ENCODE measurements at places on chromosomes 13 and 19.
A peak's percentile ranks its signal among the peaks of the same experiment; 100 is the strongest.

DNA sequence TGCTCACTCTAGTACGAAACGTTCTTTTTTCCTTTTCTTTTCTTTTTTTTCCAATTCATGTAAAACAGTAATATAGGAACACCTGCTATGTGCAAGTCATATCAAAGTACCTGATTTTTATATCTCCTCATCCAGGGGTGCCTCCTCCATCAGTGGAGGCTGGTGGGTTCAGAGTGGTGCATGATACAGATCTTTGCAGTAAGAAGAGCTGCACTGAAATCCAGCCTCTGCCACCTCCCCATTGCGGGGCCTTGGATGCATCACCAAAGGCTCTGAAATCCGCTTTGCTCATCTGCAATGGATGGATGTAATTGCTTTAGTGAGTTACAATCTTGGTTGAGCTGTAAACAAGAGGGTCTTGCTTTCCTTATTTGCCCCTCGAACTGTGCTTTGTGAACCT, 38.3 kb downstream of the GPR12 start:
- DNase-seq, result no peak

GRCh38 chr13:110006304-110006703, 219.9 kb upstream of the IRS2 start:
- peak; percentile 57 for DNase-seq

- DNase-seq, result peak; percentile 65
Observed at GRCh38 chr19:43700395-43701000, 15.4 kb upstream of the IRGC start.

- DNase-seq, result no peak
Observed at GRCh38 chr19:45800070-45800553, 7.5 kb upstream of the DMWD start.

DNA sequence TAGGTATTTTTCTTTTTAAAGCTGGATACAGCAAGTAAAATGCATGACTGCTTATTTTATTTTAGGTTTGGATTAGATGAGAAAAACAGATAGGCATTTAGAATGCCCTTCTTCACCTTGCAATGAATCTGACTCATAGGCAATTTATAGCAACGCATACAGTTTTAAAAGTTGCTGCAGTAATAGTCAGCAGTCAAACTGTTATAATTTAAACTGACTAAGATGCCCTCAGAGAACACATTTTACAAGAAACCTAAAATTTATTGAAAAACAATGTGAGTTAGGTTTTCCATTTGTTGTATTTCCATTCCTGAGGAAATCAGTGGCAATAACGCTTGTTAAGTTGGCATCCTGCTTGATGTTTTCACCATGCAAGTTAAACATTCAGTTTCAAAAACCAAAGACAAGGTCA, 1128.2 kb upstream of the PCDH9 start:
- DNase-seq, result no peak

DNA sequence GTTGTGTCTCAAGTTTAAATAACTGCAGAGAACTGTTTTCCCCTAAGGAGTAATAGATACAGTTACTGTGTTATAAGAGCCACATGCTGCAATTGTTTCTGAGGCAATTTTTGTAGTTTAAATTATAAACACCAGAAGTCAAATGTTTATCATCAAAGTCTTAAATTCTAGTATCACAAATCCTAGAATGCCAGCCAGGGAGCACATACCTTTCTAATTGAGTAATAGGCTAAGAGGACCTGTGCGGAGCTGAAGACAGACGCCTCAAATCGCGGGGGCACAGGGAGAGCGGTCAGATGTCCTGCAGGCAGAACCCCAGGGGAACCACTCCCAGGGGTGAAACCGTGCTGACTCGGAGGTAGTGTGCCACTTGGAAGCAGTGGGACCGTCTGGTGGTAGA, 65.2 kb upstream of the TNFRSF19 start:
- no peak for DNase-seq

DNA sequence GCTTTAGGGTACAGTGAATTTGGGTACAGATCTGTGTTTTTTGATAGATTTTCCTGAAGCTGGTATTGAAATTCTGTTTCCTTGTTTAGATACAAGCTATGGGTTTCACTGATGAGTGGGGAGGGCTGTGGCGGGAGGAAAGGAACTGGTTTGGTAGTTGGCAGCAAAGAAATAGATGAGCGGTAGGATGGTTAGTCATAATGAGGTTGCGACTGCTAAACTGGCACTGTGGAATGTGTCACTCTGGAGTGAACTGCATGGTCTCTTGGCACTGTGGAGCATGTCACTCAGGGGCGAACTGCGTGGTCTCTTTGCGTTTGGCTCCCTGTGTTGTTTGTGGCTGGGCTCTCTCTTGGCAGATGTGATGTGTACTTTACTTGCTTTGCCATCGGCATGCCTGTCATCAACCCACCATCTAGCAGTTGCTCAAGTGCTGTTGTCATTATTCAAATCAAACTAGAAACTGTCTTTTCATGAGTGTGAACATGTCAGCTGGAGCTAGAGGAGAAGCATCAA, 82.1 kb downstream of the ATP8A2 start:
- no peak for DNase-seq

- no peak for DNase-seq
Observed at GRCh38 chr13:31722673-31723072, 16.7 kb upstream of the RXFP2 start.

DNA sequence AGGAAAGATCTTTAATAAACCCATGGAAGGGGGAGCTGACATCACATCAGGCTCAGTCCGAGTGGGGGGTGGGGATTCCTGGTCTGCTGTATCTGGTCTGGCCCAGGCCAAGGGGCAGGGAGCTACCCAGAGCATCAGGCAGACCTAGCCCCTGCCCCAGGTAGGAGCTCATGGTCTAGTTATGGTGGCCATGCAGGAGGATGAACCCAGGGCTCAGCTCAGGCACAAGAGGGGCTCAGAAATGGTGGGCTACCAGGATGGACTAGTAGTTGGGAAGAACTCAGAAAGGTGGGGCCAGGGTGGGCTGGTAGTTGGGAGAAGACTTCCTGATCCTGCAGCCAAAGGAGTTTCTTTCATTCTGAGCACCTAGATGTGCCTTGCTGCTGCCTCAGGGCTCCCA, 14.3 kb downstream of the VSTM2B start:
- no peak for DNase-seq

- no peak for DNase-seq
Observed at GRCh38 chr19:3537101-3537437, 1.9 kb upstream of the TEKTIP1 start.

DNA sequence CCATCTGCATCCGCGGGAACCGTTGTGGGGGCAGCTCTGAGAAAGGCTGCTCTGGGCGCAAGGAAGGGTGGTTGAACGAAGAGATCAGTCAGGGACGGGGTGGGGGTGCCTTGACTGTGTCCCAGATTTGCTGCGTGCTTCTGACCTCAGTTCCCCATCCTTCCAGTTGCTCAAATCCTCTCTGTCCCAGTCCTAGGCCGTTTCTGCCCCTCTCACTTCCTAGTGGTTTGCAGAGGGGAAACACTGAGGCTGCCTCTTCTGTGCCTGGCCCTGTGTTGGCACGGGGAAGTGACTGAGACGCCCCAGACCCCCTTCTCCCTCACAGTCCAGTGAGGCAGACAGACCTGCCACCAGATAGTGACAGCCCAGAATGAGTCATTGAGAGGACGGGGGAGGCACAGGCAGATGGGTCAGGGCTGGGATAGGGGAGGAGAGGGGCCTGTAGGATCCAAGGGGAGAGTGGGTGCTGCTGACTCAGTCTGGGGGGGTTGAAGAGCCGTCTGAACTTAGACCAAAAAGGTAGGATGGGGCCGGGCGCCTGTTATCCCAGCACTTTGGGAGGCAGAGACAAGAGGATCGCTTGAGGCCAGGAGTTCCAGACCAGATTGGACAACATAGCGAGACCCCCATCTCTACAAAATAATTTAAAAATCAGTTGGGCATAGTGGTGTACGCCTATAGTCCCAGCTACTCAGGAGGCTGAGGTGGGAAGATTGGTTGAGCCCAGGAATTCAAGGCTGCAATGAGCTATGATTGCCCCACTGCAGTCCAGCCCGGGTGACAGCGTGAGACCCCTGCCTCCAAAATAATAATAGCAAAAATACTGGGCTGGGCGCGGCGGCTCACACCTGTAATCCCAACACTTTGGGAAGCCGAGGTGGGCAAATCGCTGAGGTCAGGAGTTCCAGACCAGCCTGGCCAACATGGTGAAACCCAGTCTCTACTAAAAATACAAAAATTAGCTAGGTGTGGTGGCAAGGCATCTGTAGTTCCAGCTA, 26.5 kb downstream of the NUMBL start:
- DNase-seq, result no peak

DNA sequence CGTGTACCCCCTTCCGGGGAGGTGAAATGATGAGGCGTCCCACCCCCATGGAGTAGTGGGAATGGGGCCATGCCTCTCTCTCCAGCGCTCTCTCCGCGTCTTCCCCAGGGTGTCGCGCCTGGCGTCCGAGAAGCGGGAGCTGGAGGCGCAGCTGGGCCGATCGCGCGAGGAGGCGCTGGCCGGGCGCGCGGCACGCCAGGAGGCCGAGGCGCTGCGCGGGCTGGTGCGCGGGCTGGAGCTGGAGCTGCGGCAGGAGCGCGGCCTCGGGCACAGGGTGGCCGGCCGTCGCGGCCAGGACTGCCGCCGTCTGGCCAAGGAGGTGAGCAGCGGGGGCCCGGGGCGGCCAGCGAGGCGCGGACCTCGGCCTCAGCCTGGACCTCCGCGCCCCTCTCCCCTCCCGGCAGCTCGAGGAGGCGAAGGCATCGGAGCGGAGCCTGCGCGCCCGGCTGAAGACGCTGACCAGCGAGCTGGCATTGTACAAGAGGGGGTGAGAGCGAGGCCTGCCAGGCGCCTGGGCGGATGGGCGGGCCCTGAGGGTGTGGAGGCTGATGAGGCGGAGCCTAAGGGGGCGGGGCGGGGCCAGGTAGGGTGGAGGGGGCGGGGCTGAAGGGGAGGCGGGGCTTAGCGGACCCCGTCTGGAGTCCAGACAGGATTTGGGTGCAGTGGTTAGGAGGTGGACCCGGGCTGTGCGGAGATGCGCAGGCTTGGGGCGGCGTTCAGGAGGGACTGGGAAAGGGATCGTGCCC, 7.7 kb downstream of the PGLYRP1 start:
- no peak for DNase-seq

- no peak for DNase-seq
Observed at GRCh38 chr13:78777976-78778375, 119.0 kb upstream of the OBI1 start.

GRCh38 chr19:19460761-19461265, 54.5 kb downstream of the TSSK6 start:
- DNase-seq, result no peak

DNA sequence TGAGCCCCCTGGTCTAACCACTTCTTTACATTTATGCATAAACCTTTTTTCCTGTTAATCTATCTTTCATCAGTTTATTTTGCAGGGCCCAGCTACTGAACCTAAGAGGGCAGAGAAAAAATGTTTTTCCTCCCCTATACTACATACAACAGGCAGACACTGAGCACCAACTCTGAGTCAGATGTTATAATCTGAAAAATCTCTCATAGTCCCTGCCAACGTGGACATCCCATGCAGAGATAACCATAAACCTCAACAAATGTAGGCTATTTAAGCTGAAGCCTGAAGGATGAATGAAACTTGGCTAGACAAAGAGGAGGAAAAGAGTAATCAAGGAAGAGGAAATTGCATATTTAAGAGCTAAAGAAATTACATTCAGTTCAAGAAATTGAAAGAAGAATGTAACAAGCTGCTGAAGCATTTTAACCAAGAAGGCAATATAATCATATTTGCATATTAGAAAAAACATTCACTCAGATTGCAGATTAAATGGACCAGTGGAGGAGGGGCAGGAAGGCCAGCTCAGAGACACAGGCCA, 2.6 kb downstream of the NEK3 start:
- no peak for DNase-seq

DNA sequence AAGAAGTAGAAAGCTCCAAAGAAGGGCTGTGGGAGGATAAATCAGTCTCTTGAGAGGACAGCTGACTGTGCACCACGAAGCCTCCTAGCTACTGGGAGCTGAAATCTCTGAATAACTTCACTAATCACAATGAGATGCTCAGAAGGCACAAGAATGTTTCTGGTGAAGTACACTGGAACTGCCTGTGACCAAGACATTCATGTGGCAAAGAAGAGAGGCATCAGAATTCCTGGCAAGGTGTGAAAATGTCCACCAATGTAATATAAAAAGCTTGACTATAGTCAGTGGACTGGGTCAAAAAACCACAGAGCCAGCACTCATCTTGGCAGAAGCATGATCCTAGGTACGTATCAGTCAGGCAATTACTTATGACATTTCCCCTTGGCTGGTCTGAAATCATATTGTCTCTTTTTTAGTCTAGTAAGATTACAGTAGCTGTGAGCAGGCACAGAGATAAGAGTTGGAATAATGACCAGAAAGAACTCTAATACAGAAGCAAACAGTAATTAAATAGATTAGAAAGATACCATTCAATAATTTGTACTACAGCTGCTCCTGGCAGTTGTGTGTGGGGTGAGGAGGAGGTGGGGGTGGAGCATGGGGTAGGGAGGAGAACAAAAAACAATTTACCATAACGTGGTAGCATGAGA, 434.7 kb downstream of the DIAPH3 start:
- DNase-seq, result no peak

Data from T1000 (cell line).